ENCODE measurements at places on chromosomes 11 and 22.

DNA sequence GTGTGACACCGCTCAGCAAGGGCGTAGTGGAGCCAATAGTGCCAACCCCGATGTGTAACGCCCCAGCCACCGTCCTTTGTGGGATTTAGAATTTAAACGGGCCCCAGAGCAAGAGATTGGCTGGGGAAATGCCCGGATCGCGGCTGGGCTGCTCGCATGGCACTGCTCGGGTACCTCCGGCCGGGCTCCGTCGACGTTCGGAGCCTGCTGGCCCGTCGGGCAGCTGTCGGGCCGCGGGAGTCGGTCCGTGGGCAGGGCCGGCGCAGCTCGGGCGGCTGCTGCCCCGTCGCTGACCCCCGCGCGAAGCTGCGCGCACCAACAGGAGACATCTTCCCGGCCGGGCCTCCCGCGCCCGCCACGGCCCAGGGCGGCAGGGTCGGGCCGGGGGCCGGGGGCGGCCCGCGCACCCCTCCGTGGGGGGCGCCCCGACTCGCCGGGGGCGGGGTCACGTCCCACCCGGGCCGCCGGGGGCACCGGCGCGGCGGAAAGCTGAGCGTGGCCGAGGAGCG lies 1.3 kb upstream of the KDM2A start:
- peak; percentile 65 for DNase-seq

- DNase-seq: peak; percentile 76
Measured at GRCh38 chr22:35838855-35839576, 121.3 kb downstream of the APOL5 start.

- DNase-seq: peak; percentile 80
Measured at GRCh38 chr11:121466063-121466794, 13.5 kb upstream of the SORL1-AS1 start.

GRCh38 chr22:38284042-38284402 lies 11.2 kb upstream of the TMEM184B start:
- no peak for DNase-seq

- DNase-seq: no peak
Measured at GRCh38 chr22:42925598-42925997, 68.5 kb upstream of the ARFGAP3 start.

- DNase-seq: no peak
Measured at GRCh38 chr11:71284525-71285092, 32.2 kb upstream of the SHANK2 start.

DNA sequence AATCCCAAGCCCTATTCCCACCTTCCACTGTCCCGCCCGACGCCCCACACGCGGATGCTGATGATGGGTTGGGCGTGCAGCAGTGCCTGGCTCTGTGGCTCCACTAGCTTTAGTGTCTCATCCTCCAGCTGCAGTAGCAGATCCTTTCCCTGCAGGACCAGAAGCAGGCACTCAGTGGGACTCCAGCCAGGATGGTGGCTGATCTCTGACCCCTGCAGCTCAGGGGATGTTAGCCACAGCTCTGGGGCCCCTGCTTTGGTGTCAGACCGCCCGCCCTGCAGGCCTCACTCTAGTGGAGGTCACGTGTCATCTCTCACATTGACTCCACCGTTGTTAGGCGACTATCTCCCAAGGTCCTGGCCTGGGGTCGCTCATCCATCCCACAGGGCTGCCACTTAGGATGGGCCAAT lies 11.8 kb downstream of the SMPD1 start:
- DNase-seq: no peak

DNA sequence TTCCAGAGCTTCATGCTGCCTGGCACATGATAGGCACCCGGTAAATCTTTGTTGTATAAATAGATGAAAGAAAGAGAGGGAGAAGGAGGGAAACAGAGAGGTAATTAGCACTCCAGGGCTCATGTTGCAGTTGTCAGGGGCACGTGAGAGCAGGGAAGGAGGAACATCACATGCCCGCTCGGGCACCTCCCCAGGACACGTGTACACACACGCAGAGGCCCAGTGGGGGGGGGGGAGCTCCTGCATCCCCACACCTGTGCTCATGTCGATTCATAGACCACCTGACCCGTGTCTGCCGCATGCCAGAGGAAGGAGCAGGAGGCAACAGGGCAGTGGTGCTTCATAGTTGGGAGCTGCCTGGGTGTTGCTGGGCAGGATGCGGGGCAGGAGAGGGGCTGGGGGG lies 37.1 kb upstream of the NNMT start:
- no peak for DNase-seq

GRCh38 chr11:131581046-131581445 lies 210.6 kb downstream of the NTM start:
- no peak for DNase-seq

DNA sequence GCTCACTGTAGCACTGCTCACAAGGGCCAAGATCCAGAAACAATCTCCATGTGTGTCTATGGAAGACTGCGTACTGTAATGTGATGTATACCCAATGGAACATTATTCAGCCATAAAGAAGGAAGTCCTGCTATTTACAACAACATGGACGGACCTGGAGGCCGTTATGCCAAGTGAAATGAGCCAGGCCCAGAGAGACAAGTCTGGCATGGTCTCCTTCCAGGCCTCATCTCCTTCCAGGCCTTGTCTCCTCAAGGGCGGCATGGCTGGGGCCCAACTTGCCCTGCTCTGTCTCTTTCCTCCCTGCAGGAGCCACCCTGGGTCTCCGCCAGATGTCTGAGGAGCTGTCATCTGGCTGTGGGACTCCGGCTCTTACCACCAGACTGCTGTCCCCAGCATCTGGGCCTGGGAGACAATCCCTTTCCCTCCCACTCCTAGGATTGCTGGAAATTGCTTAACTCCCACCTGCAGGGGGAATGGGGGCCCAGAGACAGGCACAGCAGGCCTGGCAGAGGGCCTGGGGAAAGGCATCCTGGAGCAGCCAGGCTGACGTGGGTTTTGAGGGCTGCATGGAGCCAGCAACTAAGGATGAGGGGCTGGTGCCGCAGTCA lies 1326.6 kb downstream of the TBC1D22A start:
- DNase-seq: no peak

DNA sequence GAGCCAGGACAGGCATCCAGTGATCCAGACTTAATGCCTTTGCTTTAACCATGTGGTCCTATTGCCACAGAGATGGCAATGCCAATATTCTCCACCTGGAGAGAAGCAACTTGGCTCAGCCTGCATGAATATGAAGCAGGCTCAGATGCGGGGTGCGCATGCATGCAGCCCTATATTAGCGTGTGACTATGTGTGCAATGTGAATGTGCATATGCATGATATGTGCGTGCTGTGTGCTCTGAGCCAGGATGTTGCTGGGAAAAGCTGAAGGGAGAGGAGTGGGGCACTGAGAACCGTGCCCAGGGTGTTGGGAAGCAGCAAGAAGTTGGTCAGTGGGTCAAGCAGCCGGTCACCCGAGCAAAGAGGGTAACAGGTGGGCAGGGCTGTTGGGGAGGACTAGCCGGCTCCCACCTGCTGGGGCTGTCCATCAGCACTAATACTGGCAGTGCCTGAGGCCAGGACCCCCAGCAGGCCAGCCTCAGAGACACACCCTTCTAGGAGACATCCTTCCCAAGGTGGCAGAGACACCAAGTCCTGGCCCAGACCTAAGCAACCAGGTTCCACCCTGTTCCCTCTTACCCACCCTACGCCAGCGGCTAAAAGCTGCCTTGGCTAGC lies 24.8 kb upstream of the MYOD1 start:
- DNase-seq: no peak

DNA sequence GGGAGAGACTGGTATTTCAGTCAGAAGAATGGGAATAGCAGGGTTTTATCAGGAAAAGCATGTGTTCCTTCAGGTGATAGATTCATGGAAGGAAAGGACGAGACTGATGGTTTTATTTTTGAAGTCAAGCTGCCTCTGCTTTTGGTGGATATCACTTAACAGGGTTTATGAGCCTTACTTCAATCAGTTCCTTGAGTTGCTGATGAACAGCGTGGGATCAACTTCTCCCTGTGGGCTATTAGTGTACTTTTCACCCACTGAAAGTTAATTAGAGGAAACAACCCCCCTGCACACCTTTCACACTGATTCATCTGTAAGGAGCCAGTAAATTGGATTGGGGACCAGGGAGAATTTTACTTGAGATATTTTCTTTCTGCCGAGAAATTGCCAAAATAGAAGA lies 479.0 kb downstream of the NELL1 start:
- no peak for DNase-seq

- no peak for DNase-seq
Measured at GRCh38 chr22:20292673-20293232, 24.6 kb upstream of the RTN4R start.

- no peak for DNase-seq
Measured at GRCh38 chr11:2462543-2462985, 17.8 kb downstream of the KCNQ1 start.

DNA sequence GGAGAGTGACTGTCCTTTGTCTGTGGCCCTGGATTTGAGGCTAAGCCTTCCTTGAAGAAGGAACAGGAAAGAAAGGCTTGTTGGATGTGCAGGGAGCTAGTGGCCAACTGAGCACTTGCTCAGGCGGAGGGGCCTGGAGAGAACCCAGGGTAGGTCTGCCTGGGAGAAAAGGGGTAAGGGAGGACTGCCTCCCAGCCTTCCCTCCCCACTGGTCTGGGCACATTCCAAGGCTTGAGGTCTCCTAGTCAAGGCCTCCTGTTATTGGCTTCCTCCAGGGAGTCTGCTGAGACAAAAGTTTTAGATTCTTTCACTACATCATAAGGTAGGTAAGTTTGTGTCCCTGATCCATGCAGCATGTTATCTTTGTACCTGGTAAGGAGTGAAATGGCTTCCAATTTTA lies 15.2 kb downstream of the KCNQ1OT1 start:
- DNase-seq: no peak

GRCh38 chr11:17479284-17480214 lies 2.9 kb upstream of the ABCC8 start:
- DNase-seq: peak; percentile 91

- peak; percentile 29 for DNase-seq
Measured at GRCh38 chr11:94705891-94706615, 62.1 kb upstream of the AMOTL1 start.

GRCh38 chr22:49792107-49792506 lies 35.6 kb downstream of the BRD1 start:
- no peak for DNase-seq

DNA sequence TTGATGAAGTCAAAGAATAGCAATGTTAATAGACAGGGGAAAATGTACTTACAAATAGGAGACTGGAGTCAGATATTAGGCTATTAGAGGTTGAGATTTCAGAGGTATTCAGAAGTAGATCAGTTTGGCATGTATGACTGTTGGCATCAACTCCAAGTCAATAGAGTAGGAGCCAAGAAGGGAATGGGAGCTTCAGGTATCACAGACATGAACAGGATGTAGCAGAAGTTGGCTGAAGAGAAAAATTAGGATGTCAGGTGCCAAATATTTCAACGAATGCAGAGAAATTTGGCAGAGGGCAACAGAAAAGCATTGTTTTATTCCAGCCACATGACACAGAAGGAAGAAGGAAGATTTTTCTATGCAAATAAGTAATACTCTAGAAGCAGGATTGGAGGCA lies 69.7 kb downstream of the GLYATL1 start:
- DNase-seq: no peak

DNA sequence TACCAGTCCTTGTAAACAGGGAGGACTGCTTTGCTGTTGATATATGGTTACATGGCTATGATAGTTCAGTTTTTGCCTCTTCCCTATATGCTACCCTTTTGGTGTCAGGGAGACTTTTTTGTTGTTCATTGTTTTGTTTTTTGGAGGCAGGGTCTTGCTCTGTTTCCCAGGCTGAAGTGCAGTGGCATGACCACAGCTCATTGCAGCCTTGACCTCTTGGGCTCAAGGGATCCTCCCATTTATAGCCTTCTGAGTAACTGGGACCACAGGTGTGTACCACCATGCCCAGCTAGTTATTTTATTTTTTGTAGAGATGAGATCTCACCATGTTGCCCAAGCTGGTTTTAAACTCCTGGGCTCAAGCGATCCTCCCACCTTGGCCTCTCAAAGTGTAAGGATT lies 38.6 kb upstream of the SPTBN2 start:
- DNase-seq: no peak

DNA sequence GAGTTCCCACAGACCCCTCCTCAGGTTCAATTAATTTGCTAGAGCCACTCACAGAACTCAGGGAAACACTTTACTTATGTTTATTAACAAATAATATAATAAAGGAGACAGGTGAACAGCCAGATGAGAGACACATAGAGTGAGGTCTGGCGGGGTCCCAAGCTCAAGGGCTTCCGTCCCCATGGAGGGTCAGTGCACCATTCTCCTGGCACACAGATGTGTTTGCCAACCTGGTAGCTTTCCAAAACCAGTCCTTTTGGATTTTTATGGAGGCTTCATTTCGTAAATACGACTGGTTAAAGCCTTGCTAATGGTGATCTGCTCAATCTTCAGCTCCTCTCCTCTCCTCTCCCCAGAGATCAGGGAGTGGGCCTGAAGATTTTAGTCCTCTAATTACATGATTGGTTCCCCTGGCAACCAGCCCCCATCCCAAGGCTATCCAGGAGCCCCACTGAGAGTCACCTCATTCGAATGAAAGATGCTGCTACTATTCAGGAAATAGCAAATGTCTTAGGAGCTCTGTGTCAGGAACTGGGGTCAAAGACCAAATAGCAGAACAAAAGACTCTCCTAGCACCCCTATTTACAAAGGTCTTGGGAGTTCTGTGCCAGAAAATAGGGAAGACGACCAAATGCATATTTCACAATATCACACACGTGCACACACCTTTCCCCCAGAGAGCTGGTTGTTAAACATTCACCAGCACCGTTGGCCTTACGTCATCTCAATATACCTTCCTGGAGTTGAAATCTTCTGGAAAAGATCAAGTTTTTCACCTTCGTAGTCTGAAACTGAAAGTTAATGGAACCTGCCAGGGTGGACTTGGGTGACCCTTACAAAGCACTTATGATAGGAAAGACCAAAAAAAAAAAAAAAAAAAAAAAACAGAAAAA lies 23.8 kb upstream of the CAPRIN1 start:
- DNase-seq: no peak

DNA sequence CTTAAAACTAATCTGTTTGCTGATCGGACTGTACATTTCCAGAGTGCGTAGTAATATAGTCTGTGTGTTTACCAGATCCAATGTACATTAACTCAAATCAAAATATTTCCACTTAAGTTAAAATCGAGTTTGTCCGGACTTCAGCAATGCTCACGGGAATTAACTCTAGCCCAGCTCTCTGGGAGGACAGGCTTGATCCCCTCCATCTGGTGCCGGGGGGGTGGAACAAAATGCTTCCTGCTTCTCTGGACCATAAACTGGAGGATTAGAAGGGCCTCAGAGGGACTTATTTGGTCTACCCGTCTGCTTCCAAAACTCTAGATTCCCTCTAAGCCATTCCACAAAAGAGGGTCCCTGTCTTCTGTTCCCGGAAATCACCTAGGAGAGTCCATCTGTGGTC lies 511.2 kb downstream of the BUD13 start:
- DNase-seq: no peak
